ENCODE measurements at places on chromosomes 5 and 9. TPM values are rescaled to one million over a fixed set of nuclear protein-coding genes. Genes with fewer than 3 reads are reported as not detected.

GRCh38 chr5:157253547-157253946 lies 12.4 kb upstream of the CYFIP2 start:
- DNase-seq, result peak; percentile 72

DNA sequence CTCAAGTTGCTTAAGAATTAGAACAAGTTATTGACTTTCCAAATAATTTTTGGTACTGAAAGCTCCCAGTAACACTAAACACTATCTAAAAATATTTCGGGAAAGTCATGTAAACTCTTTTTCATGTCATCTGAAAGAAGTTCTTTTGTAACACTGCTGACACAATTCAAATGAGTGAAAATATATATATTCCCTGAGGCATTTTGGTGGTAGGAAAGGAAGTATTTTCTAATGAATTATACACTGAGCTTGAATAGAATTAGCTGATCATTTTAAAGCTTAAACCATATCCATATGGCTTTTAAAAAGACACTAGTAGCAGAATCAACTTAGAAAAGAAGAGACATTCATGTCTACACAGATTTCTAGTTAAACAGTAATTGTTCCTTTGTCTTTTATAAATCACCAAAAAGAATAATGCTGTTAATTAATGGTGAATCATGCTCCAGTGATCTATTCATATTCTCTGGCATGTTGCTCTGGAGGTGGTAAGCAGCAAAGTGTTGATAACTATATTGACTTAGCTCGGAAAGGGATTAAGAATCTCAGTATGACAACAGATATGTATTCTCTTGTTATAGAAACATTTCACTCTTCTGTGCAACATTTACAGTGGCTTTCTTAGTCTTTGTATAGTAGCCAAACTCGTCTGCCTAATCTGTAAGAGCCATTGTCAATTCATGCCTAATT lies 27.4 kb upstream of the RFX3 start:
- DNase-seq, result no peak

DNA sequence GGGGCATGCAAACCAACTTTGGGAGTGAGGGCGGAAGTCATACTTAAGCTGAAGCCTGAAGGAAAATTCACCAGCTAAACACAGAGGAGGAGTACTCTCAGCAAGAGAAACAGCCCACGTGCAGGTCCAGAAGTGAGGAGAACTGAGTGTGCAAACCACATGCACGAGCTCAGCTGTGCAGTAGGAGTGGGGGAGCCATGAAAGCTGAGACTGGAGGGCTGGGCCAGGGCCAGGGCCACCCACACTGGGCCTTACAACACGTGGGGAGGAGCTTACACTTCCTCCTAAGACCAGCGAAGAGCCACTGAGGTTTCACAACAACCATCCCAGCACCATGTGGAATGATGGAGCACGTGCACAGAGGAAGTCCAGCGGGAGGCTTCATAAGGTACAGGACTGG lies 9.3 kb upstream of the WWC1 start:
- no peak for DNase-seq

DNA sequence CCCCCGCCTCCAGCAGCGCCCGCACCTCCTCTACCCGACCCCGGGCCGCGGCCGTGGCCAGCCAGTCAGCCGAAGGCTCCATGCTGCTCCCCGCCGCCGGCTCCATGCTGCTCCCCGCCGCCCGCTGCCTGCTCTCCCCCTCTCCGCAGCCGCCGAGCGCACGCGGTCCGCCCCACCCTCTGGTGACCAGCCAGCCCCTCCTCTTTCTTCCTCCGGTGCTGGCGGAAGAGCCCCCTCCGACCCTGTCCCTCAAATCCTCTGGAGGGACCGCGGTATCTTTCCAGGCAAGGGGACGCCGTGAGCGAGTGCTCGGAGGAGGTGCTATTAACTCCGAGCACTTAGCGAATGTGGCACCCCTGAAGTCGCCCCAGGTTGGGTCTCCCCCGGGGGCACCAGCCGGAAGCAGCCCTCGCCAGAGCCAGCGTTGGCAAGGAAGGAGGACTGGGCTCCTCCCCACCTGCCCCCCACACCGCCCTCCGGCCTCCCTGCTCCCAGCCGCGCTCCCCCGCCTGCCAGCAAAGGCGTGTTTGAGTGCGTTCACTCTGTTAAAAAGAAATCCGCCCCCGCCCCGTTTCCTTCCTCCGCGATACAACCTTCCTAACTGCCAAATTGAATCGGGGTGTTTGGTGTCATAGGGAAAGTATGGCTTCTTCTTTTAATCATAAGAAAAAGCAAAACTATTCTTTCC lies 19.3 kb downstream of the CDKN2A start:
- DNase-seq, result peak; percentile 83

DNA sequence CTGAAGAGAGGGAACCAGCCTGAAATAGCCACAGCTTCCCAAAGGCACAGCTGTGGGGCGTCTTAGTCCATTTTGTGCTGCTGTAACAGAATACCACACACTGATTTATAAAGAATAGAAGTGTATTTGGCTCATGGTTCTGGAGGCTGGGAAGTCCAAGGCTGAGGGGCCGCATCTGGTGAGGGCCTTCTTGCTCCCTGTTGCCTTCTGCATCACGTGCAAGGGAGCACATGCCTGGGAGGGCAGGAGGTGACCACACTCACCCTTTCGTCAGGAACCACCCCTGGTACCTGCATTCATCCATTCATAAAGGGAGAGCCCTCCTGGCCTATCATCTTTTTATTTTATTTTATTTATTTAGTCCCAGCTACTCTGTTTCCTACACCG lies 10.4 kb downstream of the PLPP7 start:
- DNase-seq, result no peak

DNA sequence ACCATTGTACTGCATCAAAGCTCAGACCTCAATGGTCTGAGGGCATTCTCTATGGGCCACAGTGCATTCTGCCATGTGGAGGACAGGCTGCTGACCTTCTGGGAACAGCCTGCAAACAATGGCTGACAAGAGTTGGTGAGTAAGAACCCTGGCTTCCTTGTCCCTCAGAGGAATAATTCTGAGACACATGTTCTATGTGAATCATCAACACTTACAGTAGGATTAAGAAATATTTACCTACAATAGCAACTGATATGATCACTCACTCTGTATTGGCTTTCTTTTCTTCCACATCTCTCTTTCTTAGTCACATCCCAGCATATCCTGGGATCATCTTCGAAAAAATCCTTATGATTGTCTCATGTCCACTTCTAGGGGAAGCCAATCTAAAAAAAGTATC lies 306.5 kb upstream of the ITGA1 start:
- no peak for DNase-seq

- DNase-seq, result no peak
Measured at GRCh38 chr5:5467737-5468136, 45.3 kb downstream of the ICE1 start.

DNA sequence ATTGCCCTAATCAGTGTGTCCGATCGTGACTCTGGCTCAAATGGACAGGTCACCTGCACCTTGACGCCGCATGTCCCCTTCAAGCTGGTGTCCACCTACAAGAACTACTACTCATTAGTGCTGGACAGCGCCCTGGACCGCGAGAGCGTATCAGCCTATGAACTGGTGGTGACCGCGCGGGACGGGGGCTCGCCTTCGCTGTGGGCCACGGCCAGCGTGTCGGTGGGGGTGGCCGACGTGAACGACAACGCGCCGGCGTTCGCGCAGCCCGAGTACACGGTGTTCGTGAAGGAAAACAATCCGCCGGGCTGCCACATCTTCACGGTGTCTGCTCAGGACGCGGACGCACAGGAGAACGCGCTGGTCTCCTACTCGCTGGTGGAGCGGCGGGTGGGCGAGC lies 1.4 kb downstream of the PCDHA13 start:
- no peak for DNase-seq

DNA sequence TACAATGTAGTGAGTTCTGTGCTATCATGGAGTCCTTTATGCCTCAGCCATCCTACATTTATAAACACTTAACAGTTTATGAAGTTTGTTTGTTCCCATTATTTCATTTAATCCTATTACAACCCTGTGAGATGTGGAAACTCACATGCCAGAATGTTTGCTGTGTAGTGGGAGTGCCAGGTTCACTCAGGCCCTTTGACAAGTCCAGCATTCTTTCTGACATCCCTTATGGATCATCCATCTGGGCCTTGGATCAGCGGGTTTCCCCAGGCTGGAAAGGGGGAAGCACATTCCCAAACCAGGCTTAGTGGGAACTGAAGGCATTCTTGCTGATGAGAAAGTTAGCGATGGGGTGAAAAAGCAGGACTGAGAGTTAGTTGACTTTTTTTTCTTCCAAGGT lies 128.1 kb upstream of the OTULINL start:
- DNase-seq, result no peak

DNA sequence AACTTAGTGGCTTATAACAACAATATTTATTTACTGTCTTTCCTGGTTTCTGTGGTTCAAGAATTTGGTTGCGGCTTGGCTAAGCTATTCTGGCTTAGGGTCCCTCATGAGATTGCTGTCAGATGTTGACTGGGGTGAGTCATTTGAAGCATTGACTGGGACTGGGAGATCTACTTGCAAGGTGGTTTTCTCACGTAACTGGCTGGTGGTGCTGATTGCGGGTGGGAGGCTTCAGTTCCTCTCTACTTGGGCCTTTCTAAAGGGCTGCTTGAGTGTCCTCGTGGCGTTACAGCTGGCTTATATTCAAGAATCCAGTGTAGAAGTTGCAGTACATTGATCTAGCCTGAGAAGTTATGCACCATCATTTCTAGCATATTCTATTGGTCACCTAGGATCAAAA lies 218.5 kb upstream of the ELAVL2 start:
- no peak for DNase-seq

GRCh38 chr9:96065482-96066251 lies 190.2 kb downstream of the ERCC6L2 start:
- DNase-seq, result no peak

- DNase-seq, result no peak
Measured at GRCh38 chr9:91516081-91516480, 92.4 kb upstream of the NFIL3 start.

DNA sequence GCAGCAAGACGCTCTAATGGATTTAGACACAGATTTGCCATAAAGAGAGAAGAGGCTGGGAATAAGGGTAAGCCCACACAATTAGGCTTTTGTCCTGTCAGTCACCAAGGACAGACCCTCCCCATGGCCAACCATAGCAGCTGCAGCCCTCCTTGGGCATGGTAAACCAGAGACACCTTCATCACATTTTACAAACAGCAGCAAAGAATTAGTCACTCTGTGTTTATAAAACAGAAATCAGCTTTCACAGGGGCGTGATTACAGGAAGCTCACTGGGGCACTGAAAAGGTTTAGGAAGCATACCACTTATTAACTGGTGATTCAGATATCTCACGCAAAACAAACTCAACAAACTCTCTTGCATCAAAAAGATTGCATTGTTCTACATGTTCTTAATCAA lies 37.3 kb upstream of the ZNF622 start:
- peak; percentile 46 for DNase-seq

GRCh38 chr5:65903581-65903980 lies 22.8 kb upstream of the ERBIN start:
- DNase-seq, result no peak

Gene CCNI2
- total RNA-seq, result 3.4 TPM

Gene PCDHGA11
- total RNA-seq, result 2.3 TPM

Gene CFAP157
- 1.0 TPM for total RNA-seq

Gene F12
- 14.3 TPM for total RNA-seq

Gene ANKS6
- 32.2 TPM for total RNA-seq

Gene GALT
- total RNA-seq, result 25.7 TPM

Gene USP20
- 11.3 TPM for total RNA-seq
